Left ventricle myocardium inferior (tissue), 1 donor: ENCODE measurements at places on chromosomes 11 and 22.

GRCh38 chr11:125173556-125173955, 9.0 kb downstream of the PKNOX2 start:
- DNase-seq = no peak

DNA sequence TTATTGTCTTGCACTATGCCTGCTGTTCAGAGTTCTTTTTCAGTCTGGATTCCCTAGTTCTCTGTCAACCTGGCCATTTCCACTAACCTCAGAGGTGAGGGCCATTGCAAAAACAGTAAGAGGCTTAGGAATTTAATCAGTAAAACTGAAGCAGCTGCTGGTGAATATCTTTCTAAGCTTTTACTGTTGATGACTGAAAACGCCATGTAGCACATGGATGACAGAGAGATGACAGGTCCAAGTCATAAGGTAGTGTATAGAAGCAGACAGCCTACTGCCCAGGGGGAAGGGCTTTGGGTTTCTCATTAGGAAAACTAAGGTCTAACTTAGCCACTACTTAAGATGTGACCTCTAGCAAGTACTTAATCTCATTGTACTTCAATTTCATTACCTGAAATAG, 152.6 kb upstream of the DDI1 start:
- DNase-seq = no peak

DNA sequence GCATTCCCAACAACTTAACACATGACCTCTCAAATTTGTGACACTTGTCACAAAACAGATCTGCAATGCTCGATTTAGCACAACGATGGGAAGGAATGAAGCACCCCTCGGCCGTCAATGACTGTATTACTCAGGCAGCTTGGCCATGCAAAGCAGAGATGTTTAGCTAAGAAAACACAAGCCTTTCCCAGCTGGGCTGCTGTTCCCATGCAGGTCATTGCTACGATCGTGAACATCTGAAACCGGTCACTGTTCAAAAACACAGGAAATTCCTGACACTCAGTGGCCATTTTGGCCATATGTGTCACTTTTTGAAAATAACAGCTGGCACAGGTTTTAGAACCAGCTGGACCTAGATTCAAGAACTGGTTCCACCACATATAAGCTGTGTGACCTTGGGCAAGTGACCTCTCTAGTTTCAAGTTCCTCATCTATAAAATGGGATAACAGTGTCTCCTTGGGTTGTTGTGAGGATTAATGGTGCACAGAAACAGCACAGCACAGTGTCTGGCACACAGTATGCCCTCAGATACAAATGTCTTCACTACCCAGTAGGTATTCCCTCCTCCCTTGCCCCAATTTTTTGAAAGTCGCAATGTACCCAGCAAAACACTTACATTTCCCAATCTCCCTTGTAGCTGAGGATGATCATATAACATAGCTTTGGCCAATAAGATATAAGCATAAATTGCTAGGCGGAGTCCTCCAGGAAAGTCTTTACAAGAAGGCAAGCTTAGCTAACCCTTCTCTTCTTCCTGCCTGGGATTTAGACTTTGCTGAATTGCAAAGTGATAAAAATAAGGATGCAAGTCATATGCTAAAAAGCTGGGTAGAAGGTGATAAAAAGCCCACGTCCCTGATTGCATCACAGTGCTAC, 93.1 kb downstream of the C11orf58 start:
- DNase-seq = no peak

- no peak for DNase-seq
Observed at GRCh38 chr11:43921561-43922294, 20.7 kb upstream of the C11orf96 start.

DNA sequence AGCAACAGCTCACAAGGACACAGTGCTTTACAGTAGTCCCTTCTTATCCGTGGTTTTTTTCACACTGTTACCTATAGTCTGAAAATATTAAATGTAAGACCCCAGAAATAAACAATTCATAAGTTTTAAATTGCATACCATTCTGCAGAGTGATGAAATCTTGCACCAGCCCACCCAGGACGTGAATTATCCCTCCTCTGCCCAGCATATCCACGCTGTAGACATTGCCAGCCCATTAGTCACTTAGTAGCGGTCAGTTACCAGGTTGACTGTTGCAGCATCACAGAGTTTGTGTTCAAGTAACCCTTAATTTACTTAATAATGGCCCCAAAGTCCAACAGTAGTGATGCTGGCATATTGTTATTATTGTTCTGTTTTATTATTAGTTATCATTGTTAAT, 3.6 kb downstream of the CLTCL1 start:
- DNase-seq = no peak

- no peak for DNase-seq
Observed at GRCh38 chr11:103948187-103948763, 88.2 kb upstream of the DDI1 start.

- peak; percentile 75 for DNase-seq
Observed at GRCh38 chr11:2377511-2378443, 667 bp downstream of the CD81 start.

GRCh38 chr11:119376197-119376847, 5.2 kb downstream of the USP2 start:
- DNase-seq = peak; percentile 62

DNA sequence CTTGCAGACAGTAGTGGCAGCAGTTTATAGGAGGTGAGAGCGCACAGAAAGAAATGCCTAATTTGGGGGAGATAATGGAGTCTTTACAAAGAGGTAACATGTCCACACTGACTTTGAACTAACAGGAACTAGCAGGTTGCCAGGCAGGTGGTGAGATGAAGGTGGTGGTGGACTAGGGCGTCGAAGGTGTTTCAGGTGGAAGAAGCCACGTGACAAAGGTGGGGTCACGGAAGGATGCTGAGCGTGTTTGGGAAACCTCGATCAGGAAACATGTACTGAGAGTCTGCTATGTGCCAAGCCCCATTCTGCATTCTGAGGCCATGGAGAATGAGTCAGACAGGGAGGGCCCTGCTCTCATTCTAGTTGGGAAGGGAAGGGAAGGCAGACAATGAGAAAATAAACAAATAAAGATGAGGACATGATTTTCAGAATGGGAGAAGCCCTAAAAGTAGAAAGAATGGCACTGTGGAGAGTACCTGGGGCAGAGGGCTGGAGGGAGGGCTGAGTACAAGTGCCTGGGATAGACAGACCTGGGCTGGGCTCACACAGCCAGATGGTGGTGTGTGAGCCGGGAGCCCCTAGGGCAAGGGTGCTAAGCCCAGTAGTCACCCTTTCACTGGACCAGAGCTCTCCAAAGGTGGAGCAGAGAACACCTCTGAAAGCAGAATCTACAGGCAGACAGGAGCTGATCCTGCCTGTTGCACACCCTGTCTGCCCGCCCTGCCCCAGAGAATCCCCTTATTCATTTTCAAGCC, 16.2 kb upstream of the NNMT start:
- no peak for DNase-seq

DNA sequence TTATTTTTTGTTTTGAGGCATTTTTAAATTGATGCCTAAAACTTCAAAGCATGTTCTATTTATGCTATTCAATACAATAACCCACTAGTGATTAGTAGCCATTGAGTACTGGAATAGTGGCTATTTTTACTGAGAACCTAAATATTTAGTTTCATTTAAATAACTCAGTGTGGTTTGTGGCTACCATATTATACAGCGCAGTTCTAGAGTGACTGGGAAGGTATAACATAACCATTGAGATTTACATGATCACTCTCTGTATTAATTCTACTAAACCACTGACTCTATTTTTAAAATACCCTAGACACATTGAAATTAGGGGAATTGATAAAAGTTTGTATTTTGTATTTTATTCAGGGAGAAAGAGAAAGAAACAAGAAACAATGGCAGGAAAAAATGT, 441.2 kb downstream of the CNTN5 start:
- no peak for DNase-seq

- DNase-seq = no peak
Observed at GRCh38 chr11:119641983-119642745, 86.8 kb downstream of the NECTIN1 start.

DNA sequence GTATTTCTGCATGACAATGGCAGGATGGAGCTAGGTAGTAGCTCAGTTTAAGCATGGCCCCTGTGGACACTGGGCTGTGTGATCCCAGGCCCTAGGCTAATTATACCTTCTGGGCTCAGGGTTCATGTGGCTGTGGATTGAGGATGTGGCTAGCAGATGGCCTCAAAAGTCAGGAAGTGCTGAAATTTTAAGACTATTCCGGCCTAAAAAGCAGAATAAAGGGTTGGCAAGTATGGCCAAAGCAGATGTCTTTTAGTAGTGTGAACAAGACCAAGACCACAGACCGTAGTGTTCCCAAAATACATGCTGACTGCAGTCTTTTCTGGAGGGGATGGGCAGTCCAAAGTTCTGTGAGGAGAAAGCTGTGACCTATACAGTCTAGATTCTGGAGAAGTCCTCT, 115.7 kb upstream of the RAG2 start:
- no peak for DNase-seq

- no peak for DNase-seq
Observed at GRCh38 chr11:133163463-133164419, 368.6 kb downstream of the OPCML start.

GRCh38 chr11:44590769-44591168, 25.3 kb downstream of the CD82 start:
- no peak for DNase-seq

DNA sequence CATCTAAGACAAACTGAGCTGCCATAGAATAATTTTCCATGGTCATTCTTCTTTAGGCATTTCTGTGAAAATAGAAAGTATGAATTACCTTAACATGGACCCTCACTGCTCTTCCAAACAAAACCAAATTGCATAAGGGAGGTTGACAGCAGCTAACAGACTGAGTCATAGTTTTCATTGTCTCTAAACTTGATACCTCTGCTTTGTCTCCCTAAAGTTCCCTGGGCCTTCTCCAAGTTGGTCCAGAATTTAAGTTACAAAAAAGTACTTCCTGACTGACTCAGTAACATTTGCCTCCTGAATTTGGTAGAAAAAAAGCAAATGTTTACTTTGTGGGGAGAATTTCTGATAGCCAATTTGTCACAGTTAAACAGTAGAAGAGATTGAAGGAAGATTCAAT, 3.0 kb downstream of the OR8D1 start:
- DNase-seq = no peak

DNA sequence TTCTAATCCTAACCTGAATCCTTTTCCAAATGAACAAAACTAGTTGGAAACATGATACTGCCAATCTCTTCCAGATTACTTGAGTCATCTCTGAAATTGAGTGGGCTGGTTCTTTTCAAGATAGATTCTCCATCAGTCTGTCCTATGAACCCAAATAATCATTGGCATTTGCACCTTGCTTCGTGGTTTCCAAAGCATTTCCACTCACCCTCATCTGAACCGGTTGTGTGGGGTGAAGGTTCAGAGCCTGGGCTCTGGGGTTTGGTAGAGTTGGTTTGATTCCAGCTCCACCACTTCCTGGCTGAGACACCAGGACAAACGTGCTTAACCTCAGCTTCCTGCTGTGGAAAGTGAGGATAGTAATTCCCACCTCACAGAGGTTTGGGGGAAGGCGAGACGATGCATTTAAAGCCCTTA, 206.4 kb upstream of the E2F8 start:
- no peak for DNase-seq

GRCh38 chr22:37701141-37701786, 4.4 kb downstream of the TRIOBP start:
- no peak for DNase-seq

DNA sequence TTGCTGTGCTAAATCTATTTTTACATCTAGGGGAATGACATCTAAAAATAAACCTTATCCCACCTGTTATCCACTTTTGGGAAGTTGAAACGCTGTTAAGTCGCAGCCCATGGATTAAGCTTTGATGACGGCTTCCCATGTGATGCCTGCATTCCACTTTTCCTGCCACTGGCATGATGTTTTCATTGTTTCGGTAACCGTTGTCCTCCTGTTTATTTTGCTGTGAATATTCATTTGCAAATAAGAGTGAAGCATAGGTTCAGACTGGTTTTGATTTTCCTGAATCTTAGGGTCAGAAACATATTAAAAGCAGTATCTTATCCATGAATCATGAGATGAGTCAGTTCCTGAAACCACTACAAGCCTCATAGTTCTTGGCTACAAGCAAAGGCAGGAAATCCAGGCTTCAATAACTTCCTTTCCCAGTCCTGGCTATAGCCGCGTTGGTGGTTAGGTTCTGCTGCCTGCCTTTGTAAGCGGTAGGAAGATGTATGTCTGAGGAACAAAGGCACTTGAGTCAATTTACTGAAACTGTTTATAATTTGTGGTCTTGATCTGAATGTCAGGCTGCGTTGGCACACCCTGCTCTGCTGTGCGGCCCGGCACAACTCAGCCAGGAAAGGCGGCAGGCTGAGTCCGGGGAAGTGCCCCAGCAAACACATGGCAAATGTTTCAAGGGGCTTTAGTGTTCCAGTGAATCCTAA, 19.4 kb downstream of the TEAD1 start:
- peak; percentile 33 for DNase-seq

- DNase-seq = no peak
Observed at GRCh38 chr22:40408718-40409612, 38.6 kb downstream of the SGSM3 start.

- no peak for DNase-seq
Observed at GRCh38 chr11:70383664-70384565, 14.4 kb upstream of the CTTN start.

DNA sequence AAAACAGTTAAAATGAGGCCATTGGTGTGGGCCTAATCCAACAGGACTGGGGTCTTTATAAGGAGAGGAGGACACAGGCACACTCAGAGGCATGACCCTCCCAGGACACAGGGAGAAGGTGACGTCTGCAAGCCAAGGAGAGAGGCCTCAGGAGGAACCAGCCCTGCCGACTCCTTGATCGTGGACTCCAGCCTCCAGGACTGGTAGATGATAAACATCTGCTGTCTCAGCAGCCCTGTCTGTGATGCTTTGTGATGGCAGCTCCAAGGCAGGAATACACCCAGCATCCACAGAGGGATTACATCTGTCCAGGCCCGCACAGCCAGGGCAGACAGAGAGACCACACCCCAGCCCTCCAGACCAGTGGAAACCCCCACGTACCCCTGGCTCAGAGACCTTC, 18.4 kb downstream of the CDKN1C start:
- DNase-seq = no peak

DNA sequence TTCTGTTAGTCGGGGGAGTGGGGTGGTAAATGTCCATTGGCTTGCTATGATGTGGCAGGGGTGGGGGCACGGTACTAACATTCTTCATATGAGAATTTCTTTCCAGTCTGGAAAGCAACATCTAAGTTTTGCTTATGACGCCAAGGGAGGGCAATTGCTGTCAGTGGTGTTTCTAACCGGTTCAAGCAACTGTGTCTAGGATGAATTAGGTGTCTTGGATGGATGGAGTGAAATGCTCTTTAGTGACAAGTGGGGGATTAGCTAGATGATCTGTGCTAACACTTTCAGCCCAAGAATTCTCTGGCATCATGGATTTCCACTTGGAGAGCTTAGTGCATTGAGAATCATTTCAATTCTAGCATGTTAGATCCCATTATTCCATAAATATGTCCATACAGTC, 262.6 kb upstream of the SORL1-AS1 start:
- DNase-seq = no peak

- DNase-seq = no peak
Observed at GRCh38 chr11:74268456-74268855, 43.0 kb downstream of the P4HA3 start.

DNA sequence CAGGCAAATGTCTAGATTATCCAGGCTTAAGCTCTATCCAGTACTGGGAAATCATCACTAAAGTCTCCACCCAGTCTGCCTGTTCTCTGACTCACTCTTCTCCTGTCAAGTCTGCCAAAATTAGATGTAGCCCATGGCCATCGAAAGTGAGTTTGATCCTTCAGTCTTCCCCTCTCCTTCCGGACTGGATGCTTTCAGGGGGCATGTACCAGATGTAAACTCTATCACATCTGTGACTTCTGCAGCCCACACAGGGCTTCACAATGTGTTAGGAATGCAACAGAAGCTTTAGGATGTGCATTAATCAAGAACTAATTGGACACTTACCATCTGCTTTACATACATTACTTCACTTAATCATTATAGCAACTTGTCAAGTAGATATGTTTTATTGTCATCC, 12.3 kb downstream of the ME3 start:
- DNase-seq = no peak
